ENCODE measurements at places on chromosomes 12 and 14.

GRCh38 chr14:50344116-50344775 lies 32.1 kb downstream of the DMAC2L start:
- DNase-seq, result no peak

GRCh38 chr14:79649856-79650255 lies 561.4 kb downstream of the DIO2 start:
- DNase-seq, result no peak

DNA sequence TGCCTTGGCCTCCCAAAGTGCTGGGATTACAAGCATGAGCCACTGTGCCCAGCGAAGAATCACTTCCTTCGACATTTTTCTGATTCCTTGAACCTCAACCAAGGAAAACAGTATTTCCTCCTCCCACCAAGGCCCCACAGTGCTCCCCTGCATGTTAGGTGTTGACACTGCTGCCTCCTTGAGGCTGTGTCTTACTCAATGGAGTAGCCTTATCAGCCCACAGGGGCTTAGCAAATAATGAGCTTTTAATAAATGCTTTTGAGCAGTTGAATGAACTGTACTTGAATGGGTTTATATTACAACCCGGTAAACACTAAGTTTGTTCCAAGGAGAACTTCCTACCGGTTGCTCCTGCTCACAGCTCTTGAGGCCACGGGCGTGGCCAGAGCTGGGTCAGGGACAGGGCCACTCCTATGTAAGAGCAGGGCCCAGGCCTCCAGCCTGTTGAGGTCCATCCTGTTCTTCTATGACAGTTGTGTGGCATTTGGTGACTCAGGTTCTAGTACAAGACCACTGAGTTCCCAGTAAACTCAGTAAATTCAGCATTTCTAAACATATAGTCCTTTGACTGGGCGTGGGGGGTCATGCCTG lies 36.8 kb upstream of the TUBA1A start:
- no peak for DNase-seq

DNA sequence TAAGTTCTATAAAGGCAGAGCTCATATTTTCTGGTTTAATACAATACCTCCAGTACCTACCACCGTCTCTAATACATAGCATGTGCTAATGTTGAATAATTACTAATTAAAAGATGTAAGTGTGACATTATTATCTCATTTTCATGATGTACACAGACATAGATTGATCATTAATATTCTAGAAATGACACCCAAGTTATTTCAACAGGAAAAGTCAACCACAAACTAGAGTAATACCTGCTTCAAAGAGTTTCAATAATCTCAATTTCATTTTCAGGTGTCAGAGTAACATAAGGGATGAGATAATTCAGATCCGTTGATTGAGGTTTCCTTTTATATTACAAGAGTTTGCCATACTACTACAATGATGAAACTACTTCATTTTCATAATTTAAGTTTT lies 388.9 kb downstream of the SOX5 start:
- DNase-seq, result no peak

- peak; percentile 51 for DNase-seq
These were observed 790 bp downstream of the BTG1 start for GRCh38 chr12:92144631-92145480.

- DNase-seq, result no peak
These were observed 205.4 kb upstream of the FKBP4 start for GRCh38 chr12:2589381-2589780.

DNA sequence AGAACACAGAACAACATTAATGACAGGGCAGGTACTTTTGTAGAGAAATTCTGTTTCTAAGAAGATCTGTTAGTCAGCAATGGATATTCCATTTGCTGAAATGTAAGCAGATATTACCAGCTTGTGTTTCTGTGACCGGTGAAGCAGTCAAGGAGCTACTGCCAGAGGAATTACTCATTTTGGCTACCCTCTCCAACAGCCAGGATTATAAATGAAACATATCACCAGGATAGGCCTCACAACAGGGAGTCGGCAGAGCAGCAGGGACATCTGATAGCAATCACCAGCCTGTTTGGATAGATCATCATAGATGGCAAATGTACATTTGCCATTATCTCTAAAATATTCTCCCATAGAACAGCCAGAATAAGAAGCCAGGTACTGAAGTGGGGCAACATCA lies 440.7 kb downstream of the KCNH5 start:
- no peak for DNase-seq
